ENCODE measurements at places on chromosomes 1 and 21. TPM values are rescaled to one million over a fixed set of nuclear protein-coding genes. Genes with fewer than 3 reads are reported as not detected.

DAP3 gene
- 106 TPM for total RNA-seq

CFHR3 gene
- 0.20 TPM for total RNA-seq

DNA sequence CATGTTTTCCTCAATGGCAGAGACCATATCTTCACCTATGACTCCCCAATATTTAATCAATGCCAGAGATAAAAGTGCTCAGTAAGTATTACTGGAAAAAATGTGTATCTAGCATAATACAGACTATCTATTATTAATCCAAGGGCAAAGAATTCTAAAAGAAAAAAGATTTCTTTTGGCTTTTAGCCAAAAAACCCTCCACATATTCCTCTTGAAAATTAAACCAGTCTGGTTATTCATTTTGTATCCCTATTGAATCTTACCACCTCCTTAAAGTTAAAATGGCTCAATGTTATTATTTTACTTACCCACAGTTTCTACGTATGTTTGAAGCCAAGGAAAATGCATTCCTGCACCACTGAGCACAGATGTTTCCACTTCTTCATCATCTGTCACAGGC lies 1.6 kb downstream of the TAF1A start:
- no peak for DNase-seq

DNA sequence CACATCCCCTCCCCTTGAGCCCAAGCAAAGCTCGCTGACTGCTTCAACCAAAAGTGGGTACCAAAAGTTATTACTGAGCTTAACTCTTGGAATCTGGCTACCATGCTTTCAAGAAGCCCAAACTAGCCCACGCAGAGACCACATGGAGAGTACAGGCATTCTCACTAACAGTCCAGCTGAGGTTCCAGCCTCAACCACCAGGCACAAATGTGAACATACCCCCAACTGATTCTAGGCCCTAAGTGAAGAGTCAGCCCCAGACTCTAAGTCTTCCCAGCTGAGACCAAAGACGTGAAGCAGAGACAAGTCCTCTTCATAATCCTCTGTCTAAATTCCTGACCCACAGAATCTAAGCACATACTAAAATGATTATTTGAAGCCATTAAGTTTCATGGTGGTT lies 36.8 kb downstream of the EVI5 start:
- DNase-seq = no peak

GRCh38 chr21:45918011-45918410 lies 63.6 kb upstream of the COL6A1 start:
- no peak for DNase-seq

DNA sequence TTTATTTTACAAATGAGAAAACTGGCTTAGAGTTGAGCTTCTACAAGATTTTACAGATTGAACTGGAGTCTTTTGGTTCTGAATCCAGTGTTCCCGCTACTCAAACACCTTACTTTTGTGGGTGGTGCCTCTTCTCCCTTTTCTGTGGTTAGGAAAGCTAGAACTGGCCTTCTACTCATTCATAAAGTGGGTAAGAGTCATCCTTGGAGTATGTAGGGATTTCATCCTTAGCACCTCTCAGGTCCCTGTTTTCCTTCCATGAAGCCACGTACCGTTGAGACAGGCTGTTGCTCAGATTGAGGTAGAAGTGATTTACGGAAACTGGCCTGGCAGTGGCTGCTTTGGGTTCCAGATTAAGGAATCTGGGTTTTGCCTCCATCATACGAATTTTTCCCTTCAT lies 35.8 kb downstream of the WNT4 start:
- no peak for DNase-seq

- DNase-seq = no peak
Observed at GRCh38 chr1:7346600-7347570, 424.2 kb upstream of the VAMP3 start.

GPR157 gene
- 35.4 TPM for total RNA-seq

CDA gene
- total RNA-seq = 1.8 TPM

DNA sequence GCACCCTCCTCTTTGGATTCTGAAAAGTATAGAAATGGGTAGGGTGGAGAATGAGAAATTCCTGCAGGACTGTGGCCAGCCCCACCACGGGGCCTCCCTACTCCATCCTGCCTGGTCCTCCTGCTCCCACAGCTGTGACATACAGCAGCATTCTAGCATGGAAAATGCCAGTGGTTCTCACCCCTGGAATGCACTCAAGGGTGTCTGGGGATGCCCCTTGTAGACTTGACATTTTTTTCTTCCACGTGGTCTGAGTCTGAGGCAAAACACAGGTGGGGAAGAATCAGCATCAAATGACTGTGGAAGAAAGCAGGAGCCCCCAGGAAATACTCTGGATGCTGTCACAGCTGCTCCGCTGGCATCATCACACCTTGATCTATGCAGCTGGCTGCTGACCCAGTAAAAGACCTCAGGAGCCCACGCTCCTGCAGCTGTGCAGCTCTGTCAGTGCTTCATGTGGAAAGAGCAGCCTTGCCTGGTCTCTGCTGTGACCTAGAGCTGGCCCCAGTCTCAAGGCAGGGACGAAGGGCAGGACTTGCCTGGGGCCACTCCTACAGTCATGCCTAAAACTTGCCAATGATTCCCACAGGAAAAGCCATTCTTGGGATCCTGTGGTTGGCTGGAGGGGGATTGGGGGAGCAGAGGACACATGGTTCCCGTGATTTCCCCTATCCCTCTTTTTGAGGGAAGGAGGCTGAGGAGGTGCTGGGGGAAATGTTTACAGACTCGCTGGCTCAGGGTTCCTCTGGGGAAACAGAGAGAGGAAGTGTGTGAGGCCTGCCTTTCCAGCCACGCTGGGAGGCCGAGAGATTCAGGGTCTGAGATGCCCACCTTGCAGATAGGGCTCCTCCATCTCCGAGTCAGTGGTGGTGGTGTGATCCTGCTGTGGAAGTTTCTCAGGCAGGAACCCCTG lies 10.8 kb upstream of the A3GALT2 start:
- no peak for DNase-seq

GRCh38 chr1:115694805-115695204 lies 53.0 kb downstream of the VANGL1 start:
- no peak for DNase-seq

GRCh38 chr1:154186852-154187501 lies 4.9 kb downstream of the TPM3 start:
- no peak for DNase-seq

- no peak for DNase-seq
Observed at GRCh38 chr1:94951046-94951445, 24.1 kb upstream of the CNN3 start.

- DNase-seq = no peak
Observed at GRCh38 chr1:202616355-202616915, 93.8 kb downstream of the SYT2 start.

DNA sequence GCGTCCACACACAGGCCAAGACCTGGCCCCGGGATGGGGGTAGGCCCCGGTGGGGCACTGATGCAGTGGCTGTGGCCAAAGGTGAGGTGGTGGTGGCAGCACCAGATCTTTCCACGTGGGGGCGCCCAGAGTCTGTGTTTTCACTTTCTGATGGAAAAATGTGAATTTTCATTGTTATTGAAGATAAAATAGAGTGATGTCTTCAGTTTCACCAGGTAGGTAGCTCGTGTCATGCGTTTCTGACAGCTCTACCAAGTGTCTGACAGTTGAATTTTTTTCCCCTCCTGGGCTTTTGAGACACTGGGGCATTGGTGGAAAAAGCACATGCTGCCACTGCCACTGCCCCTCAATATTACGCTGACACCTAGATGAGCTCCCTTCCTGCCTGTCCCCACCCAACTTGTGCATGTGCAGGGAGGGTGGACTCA lies 40.0 kb upstream of the MAGOH start:
- peak; percentile 40 for DNase-seq

EPHB2 gene
- total RNA-seq = 1.3 TPM

All from heart right ventricle (tissue), 16 donors.